ENCODE measurements at places on chromosomes 3 and 15. TPM values are rescaled to one million over a fixed set of nuclear protein-coding genes. Genes with fewer than 3 reads are reported as not detected.

DUOXA2 gene
- not detected for total RNA-seq

MEGF11 gene
- not detected for total RNA-seq

LIPH gene
- 0.63 TPM for total RNA-seq

GRCh38 chr15:93179700-93180102, 90.7 kb upstream of the RGMA start:
- no peak overlapping the region for H3K4me3 ChIP-seq
- no peak overlapping the region for H3K27ac ChIP-seq
- no peak for DNase-seq
- H3K4me1 ChIP-seq: peaks cover 5% of the 10 kb centered on the region

- H3K4me3 ChIP-seq: no peak overlapping the region
- H3K27me3 ChIP-seq: no peaks in the 10 kb centered on the region
- H3K27ac ChIP-seq: no peak overlapping the region
- DNase-seq: no peak
- H3K4me1 ChIP-seq: no peaks in the 10 kb centered on the region
- no peaks in the 10 kb centered on the region for H3K36me3 ChIP-seq
Measured at GRCh38 chr15:27119695-27120266, 148.8 kb downstream of the GABRG3 start.

DNA sequence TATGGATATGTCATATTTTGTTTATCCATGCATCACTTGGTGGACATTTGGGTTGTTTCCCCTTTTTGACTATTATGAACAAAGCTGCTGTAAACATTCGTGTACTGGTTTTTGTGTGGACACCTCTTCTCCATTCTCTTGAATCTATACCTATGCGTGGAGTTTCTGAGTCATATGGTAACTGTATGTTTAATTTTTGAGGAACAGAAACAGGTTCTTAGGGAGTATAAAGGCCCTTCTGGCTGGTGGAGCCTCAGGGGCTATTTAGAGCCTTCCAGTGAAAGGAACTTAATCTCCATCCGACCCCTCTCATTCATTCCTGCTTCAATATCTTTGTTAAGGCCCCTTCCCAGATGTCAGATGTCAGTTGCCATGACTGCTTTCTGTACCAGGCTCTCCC, 14.1 kb upstream of the CTXND1 start:
- H3K27me3 ChIP-seq: peaks cover 24% of the 10 kb centered on the region
- H3K4me1 ChIP-seq: no peaks in the 10 kb centered on the region
- no peak overlapping the region for H3K27ac ChIP-seq
- H3K4me3 ChIP-seq: no peak overlapping the region

DNA sequence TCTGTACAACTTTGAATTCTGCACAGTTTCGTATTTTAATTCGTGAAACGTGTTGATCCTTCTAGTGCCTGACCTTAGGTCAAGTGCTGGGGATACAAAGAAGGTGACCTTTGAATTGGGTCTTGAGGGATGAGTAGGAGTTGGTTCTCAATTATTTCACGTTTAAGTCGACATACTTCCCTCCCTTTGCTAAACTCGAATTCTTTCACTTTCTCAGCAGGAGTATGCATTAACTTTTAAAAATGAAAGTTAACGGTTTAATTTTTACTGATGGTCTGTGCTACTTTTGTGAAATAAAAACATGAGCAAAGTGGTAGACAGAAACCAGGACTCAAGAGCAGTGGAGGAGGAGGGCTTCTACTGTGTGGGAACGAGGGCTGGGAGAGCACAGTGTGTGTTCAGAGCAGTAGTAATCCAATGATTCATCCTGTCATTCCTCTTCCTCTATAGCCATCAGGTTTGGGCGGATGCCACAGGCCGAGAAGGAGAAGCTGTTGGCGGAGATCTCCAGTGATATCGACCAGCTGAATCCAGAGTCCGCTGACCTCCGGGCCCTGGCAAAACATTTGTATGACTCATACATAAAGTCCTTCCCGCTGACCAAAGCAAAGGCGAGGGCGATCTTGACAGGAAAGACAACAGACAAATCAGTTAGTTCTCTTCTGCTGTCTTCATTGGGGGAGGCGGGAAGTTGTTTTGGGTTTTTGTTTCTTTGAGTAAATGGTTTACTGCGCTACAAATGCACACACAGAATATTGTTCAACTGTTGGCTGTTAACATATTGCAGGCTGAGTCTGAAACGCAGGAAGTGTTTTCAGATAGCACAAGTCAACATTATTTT, 78.6 kb upstream of the TSEN2 start:
- H3K36me3 ChIP-seq: no peaks in the 10 kb centered on the region
- DNase-seq: no peak
- H3K27ac ChIP-seq: no peak overlapping the region
- H3K4me1 ChIP-seq: no peaks in the 10 kb centered on the region

DNA sequence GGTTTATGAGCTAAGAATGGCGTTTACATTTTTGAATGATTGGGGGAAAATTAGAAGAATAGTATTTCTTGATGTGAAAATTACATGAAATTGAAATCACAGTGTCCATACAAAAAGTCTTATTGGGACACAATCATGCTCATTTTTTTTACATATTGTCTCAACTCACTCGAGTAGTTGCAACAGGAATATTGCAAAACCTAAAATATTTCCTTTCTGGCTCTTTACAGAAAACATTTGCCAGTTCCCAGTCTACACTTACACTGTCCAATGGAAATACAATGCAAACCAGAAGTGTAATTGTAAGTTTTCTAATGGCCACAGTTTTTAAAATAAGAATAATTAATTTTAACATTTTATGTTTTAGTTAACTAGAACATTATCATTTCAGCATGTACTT, 137.8 kb downstream of the SAMMSON start:
- DNase-seq: no peak
- H3K36me3 ChIP-seq: no peaks in the 10 kb centered on the region
- no peak overlapping the region for H3K4me3 ChIP-seq
- H3K4me1 ChIP-seq: no peaks in the 10 kb centered on the region
